ENCODE measurements at places on chromosomes 12 and 14. TPM values are rescaled to one million over a fixed set of nuclear protein-coding genes. Genes with fewer than 3 reads are reported as not detected.

The LGR5 gene
- not detected for polyA plus RNA-seq

The PDE3A gene
- polyA plus RNA-seq: not detected

The TGM1 gene
- not detected for polyA plus RNA-seq

The AICDA gene
- polyA plus RNA-seq: 0.79 TPM

The CCDC197 gene
- polyA plus RNA-seq: not detected

The P2RX2 gene
- polyA plus RNA-seq: not detected

The HOTAIR gene
- polyA plus RNA-seq: not detected

The TMEM119 gene
- not detected for polyA plus RNA-seq

DNA sequence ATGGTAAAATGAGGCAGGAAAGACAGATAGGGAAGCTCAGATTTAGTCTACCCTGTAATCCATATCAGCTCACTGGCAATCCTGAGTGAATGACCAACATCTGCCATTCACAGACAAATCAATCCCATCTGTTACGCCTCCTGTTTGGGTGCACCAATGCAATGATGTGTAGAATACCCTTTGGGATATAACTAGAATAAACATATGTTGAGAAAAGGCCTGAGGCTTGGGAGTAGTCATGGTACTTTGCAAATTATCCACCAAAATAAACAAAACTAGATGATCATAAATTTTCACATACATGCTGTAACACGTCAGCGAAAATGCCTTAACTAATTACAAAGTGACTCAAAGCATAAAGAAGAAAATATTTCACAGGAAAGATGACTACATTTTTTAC is 78.8 kb downstream of the KCNC2 start:
- no peaks in the 10 kb centered on the region for H3K27me3 ChIP-seq
- no peaks in the 10 kb centered on the region for H3K4me1 ChIP-seq
- no peak overlapping the region for H3K27ac ChIP-seq
- no peaks in the 10 kb centered on the region for H3K36me3 ChIP-seq

DNA sequence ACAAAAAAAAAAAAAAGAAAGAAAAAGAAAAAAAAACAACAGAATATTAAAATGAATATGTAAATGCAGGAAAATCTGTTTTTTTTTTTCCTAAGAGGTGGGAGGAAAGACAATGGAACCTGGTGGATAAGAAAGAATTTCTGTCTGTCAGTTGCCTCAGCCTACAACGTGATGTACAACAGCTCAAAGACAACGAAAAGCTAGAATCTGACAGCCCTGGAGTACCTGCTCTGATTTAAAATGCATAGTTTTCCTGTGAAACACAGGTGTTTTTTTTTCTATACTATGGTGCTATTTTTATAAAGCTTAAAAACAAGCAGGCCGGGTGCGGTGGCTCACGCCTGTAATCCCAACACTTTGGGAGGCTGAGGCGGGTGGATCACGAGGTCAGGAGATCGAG is 30.0 kb upstream of the ULK1 start:
- no peak overlapping the region for H3K27ac ChIP-seq
- H3K4me1 ChIP-seq: no peaks in the 10 kb centered on the region
- H3K27me3 ChIP-seq: peaks cover 28% of the 10 kb centered on the region
- no peak overlapping the region for H3K4me3 ChIP-seq
- no peak for DNase-seq
- no peaks in the 10 kb centered on the region for H3K36me3 ChIP-seq

GRCh38 chr14:64722842-64723447 is 18.7 kb downstream of the PLEKHG3 start:
- H3K4me1 ChIP-seq: no peaks in the 10 kb centered on the region
- H3K27me3 ChIP-seq: no peaks in the 10 kb centered on the region
- DNase-seq: no peak
- H3K4me3 ChIP-seq: no peak overlapping the region

DNA sequence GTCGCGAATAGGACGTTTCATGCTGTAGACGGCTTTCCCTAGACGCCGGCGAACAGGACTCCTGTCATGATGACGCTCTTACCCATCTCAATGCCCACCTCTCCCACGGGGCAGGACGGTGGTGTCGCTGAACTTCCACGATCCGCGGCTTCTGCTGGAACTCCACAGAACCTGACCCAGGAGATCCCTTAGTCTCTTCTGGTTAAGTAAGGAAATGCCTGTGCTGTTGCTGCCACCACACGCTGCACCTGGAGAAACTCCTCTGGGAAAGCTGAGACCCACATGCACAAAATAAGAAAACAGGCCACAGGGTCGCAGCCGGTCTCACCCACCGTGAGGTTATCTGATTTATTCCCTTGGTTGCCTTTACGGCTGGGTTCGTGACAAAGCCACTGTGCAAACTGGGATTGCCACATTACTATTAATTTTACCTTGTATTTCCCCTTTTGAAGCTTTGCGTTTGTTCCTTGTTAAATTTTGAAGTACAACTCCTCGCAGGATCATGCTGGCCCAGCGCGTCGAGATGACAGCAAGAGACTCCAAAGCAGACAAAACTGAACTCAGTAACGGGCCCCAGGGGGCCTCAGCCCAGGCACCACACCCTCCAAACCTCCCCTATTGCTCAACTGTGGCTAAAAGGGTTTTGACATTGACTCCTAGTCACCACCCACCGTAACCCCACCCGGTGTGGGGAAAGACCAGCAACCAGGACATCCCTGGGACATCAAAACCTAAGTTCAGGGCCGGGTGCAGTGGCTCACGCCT is 9.2 kb upstream of the MMP17 start:
- peaks cover 59% of the 10 kb centered on the region for H3K4me1 ChIP-seq
- no peaks in the 10 kb centered on the region for H3K27me3 ChIP-seq
- peak overlapping the region; percentile 76 for H3K4me3 ChIP-seq
- no peaks in the 10 kb centered on the region for H3K36me3 ChIP-seq
- no peak for DNase-seq

- peaks cover 7% of the 10 kb centered on the region for H3K27me3 ChIP-seq
Observed at GRCh38 chr12:65510584-65511050, 232.1 kb downstream of the MSRB3 start.

DNA sequence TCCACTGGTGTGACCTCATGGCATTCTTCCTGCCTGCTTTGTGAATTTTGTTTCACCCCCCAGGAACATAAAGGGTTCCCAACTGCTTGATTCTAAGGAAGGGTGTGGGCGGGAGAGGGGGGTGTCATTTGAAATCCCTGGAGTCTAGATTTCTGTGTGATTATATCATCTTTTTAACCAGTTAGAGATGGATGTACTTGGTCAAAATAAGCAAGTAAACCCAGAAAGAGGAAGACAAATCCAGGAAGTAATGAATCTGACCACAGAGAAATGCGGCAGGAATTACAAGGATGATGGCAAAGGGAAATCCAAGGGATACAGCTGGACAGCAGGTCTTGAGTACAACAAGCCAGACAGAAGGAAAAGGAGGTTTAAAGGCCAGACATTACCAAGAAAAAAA is 38.9 kb downstream of the DMAC2L start:
- no peak for DNase-seq
- peak overlapping the region; percentile 47 for H3K4me3 ChIP-seq
- H3K36me3 ChIP-seq: no peaks in the 10 kb centered on the region
- H3K27me3 ChIP-seq: no peaks in the 10 kb centered on the region
- H3K27ac ChIP-seq: no peak overlapping the region

- DNase-seq: no peak
- no peaks in the 10 kb centered on the region for H3K36me3 ChIP-seq
- peaks cover under 1% of the 10 kb centered on the region for H3K4me1 ChIP-seq
- peaks cover 35% of the 10 kb centered on the region for H3K27me3 ChIP-seq
- no peak overlapping the region for H3K4me3 ChIP-seq
Observed at GRCh38 chr12:22115711-22116110, 69.7 kb downstream of the CMAS start.

GRCh38 chr12:57031138-57031725 is 14.9 kb upstream of the TAC3 start:
- H3K4me3 ChIP-seq: no peak overlapping the region
- H3K27me3 ChIP-seq: peaks cover 6% of the 10 kb centered on the region

DNA sequence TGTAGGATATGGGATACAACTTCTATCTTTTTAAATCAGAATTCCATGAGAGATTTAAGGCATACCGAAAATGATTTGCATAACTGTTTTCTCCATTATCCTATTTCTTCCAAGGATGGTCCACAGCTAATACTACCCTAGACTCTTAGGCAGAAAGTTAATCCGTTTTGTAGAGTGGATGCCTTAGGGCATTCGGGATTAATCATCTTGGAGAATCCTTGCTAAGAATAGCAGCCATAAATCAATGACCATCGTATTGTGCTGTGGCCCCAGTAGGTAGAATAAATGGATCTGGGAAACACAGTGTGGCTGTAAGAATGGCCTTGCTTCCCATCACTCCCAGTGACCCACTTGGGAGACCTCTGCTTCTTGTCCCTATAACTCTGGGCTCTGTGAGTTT is 99.6 kb downstream of the SSPN start:
- DNase-seq: no peak
- peaks cover 20% of the 10 kb centered on the region for H3K4me1 ChIP-seq
- no peak overlapping the region for H3K27ac ChIP-seq
- no peaks in the 10 kb centered on the region for H3K27me3 ChIP-seq

DNA sequence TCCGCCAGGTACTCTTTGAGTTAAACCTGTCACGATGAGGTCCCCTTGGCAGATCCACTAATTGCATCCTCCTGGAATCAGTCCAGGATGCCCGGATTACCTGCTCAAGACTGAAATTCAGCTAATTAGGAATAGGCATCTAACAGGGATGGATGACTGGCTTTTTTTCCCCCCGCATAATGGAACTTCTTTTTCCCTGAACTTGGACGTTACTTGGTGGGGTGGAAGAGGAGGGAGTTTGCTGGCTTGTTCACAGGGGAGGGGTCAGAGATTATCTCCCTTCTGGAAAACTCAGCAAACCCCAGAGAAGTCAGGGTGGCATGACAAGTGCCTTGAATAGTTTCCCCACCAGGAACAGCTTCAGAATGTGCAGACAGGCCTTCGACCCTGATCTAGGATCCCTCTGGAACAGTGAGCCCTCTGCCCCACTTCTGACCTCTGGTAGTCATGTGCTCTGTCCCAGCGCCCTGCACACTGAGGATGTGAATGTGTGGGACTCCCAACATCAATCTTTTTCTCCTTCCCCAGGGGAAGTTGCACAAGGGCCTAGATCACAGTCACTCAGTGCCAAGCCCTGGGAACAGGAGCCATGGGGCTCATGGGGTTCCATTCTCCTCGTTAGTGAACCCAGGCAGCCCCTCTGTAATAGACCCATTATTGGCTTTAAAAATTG is 142.5 kb downstream of the SMOC1 start:
- peaks cover 5% of the 10 kb centered on the region for H3K4me1 ChIP-seq
- peaks cover 9% of the 10 kb centered on the region for H3K27me3 ChIP-seq
- H3K4me3 ChIP-seq: no peak overlapping the region

DNA sequence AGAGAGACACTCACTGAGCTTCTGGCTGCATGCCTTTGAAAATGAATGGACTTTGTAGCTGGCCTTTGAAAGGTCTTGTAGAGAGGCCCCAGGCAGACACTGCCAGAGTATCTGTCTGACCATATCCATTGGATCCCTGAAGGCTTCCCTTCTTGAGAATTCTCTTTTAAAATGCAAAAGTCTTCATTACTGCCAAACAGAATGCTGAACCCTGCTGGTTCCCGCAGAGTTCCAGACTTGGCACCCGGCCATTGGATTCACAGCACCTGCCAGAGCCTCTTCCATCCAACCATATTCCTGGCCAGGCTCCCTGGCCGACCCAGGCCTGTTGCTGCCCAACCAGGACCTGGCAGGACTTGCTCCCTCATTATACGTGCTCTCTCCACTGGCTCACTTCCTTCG is 182.5 kb downstream of the GXYLT1 start:
- H3K4me3 ChIP-seq: no peak overlapping the region
- H3K36me3 ChIP-seq: no peaks in the 10 kb centered on the region
- H3K27me3 ChIP-seq: peaks cover 14% of the 10 kb centered on the region

DNA sequence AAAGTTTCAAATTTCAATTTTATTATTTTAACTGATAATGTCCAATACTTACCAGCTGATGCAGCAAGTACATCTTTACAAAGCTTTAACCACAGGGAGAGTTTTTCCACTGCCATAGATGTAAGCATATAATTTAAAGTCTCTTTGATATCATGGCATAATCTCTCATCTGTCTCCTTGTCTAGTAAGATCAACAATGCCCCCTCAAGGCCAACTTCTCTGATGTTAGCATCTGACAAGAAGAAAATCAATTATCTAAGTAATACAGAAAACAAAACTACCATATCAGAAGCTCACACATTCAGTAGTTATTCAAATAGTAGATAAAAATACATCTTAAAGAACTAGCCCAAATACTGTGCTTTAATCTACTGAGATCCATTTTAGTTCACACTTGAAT is 94.2 kb downstream of the HEATR5A start:
- no peak overlapping the region for H3K27ac ChIP-seq
- no peaks in the 10 kb centered on the region for H3K4me1 ChIP-seq
- no peak for DNase-seq
- no peaks in the 10 kb centered on the region for H3K27me3 ChIP-seq
- no peak overlapping the region for H3K4me3 ChIP-seq
- peaks cover 19% of the 10 kb centered on the region for H3K36me3 ChIP-seq

DNA sequence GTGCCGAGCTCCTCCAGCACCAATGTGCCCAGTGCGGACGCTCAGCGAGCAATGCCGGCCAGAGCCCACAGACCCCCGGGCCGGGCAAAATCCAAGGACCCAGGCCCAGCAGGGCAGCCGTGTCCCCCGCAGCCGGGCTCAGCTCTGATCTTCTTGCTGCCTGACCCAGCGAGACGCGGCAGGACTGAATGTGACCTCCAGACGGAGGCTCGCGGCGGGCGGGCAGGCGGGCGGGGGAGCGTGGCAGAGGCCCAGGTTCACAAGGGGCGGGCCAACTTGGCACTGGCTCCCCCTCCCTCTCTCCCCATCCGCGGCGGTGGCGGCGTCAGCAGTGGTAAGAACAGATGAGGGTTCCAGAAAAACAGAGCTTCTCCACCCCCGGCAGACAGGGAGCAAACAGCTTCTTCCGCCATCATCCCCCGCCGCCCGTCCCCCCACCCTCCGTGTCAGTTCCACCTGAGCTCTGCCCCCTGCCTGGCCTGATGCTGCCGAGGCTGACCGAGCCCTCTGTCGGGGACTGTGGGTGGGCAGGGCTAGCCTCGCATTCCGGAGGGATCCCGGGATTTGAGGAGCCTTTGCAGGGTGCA is 94.3 kb downstream of the RFLNA start:
- no peaks in the 10 kb centered on the region for H3K36me3 ChIP-seq
- H3K4me3 ChIP-seq: peak overlapping the region; percentile 91
- peak; percentile 49 for DNase-seq
- peaks cover 50% of the 10 kb centered on the region for H3K4me1 ChIP-seq
- H3K27ac ChIP-seq: peak overlapping the region; percentile 49

DNA sequence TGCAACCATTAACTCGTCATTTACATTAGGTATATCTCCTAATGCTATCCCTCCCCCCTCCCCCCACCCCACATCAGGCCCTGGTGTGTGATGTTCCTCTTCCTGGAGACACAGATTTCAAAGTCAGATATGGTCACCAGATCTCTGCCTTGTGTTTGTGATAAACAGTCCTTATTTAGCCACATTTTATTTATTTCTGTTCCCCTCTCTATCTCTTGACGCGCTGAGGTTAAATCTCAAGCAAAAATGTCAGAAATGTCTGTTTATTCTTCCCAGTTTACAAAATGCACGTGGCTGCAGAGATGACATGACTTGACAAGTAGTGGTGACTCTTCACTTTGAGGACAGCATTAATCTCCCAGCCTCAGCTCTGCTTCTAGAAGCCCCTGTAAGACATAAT is 11.5 kb upstream of the RASSF3 start:
- H3K4me1 ChIP-seq: no peaks in the 10 kb centered on the region
- no peaks in the 10 kb centered on the region for H3K27me3 ChIP-seq
- H3K4me3 ChIP-seq: no peak overlapping the region
- no peak overlapping the region for H3K27ac ChIP-seq

GRCh38 chr12:93950311-93950710 is 198.1 kb upstream of the PLXNC1 start:
- no peaks in the 10 kb centered on the region for H3K4me1 ChIP-seq
- DNase-seq: no peak
- H3K27me3 ChIP-seq: peaks cover 4% of the 10 kb centered on the region
- H3K4me3 ChIP-seq: no peak overlapping the region
- H3K27ac ChIP-seq: no peak overlapping the region
- peaks cover 9% of the 10 kb centered on the region for H3K36me3 ChIP-seq

Data from naive B cell (primary cell).